IMR-90 (cell line): ENCODE measurements at places on chromosomes 12 and 14. TPM values are rescaled to one million over a fixed set of nuclear protein-coding genes. Genes with fewer than 3 reads are reported as not detected.

DNA sequence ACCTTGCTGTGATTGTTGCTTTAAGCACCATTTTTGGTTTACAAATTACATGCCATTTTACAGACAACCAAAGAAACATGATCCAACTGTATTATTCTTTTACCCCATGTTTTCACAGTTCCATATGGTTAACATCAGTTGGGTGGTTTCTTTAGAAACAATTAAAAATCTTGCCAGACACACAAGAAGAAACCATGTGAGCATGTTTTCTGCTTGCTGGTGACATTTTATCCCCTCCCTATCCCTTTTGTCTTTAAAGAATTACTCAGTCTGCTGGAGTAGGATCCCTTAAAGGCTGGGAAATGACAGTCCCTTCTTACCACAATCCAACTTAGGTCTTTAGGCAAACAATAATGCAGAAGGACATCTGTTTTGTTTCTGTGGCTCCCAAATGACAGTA lies 121.8 kb upstream of the PLXNC1 start:
- no peak for DNase-seq

DNA sequence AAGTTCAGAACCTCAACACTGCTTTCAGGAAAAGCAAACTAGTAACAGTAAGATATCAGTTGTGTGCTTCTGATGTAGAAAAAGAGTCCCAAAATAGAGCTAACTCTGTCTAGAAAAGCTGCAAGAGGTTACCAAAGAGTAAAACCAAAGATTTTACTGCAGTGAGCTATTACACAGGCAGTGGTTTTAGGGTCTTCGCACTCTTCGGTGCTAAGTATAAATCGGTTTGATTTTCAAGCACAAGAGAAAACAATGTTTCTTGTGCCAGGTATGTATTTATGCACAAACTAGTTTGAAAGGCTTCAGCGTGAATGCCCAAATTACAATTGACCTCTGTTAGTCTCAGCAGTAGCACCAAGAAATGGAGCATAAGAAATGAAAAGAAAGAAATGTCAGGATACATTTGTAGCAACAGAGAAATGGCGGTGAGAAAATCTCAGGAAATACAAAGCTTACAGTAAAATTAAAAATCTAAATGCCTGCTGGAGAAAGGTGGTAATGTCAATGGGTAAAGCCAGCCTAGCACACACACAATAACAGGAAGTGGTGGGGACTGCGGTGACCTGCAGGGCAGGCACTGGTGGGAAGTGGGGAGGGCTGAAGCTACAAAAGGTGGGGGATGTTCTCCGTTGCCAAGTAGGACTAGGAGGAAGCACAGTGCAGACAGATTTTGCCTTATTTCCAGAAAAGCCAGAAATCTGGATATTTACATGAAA lies 18.0 kb upstream of the DYRK2 start:
- DNase-seq = no peak

DNA sequence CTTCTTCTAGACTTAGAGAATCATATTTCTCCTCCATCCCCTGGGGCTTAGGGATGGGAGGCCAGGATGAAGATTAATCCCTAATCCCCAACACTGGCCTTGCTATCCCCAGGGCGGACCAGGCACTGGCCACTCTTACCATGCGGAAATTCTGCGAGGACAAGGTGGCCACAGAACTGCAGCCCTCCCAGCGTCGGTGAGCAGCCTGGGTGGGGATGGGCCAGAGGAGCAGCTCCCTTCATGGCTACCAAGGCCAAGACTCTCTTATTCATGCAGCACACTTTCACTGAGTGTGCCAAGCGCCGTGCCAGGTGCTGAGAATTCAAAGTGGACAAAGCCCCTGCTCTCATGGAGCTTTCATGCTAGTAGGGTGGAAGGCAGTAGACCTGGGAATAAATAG lies 7.0 kb downstream of the TNS2 start:
- DNase-seq = no peak

DNA sequence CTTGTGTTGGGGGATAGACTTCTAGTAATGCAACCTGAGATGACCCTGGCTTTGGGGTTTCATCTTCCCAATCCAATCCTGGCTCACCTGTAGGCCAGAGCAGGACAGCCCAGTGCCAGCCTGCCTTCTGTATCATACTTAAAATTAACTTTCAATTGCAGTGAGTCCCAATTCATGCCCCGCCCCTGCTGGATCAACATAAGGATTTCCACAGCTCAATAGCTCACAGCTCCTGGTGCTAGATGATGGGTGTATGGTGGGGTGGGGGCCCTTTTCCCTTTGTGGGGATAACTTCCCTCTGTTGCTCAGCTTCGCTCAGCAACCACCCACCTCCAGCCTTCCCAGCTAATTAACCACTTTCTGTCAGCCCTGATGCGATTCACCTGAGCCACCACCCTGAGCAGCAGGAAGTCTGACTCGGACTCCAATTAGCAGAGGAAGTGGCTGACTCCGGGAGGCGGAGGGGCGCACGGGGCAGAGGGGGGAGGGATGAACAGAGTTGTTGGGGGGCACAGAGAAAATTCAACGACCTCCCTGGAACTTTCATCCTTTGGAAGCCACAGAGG lies 24.3 kb upstream of the CHGA start:
- no peak for DNase-seq

DNA sequence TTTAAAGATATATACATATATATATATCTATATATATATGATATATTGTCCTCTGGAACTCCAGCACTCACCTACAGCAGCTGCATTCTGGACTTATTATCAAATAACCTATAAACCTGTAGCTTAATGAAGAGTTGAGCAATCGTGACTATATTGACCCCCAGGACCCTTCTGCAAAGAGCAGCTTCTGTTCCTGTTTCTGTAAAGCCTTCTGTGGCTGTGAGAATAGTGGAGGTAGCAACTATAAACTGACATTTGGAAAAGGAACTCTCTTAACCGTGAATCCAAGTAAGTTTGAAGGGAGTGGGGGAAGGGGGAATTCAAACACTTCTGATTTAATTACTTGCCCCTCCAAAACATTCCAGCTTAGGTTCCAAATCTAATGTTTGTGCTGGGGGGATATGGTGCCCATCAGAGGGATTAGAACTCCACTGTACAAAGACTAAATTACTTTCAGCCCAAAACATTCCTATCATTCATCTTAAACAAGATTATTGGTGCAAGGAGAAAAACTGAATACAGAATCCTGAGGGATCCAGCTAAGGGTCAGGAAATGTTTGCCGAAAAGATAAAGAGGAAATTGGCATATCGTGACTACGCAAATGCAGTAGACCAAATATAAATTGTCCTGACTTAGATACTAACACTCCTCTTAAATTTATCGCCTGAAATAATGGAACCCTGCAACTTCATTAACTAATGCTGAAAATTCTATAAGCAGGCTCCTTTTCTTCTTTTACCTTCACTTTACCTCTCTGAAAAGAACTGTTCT lies 106.1 kb downstream of the DAD1 start:
- no peak for DNase-seq

- no peak for DNase-seq
These were observed 38.2 kb upstream of the CRADD start for GRCh38 chr12:93638954-93639353.

DNA sequence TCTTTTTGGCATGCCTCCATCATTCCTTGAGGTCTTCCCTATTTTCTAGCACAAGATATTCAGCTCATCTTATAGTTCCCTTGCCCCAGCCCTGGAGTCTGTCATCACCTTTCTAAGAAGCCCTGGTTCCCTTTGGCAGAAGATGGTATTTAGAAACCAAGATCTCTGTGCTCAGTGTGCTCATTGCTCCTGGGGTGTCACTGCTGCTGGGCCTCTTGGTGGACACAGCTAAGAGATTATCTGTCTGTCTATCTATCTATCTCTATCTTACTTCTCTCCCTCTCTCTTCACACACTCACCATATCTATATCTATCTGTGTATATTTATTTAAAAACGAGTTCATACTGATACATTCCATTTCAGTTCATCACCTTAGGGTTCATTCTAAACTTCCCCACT lies 67.2 kb downstream of the DAO start:
- no peak for DNase-seq

GRCh38 chr12:49219417-49220026 lies 30.6 kb upstream of the TUBA1A start:
- DNase-seq = no peak

GRCh38 chr12:26863515-26863914 lies 30.5 kb upstream of the ITPR2 start:
- DNase-seq = peak; percentile 13

DNA sequence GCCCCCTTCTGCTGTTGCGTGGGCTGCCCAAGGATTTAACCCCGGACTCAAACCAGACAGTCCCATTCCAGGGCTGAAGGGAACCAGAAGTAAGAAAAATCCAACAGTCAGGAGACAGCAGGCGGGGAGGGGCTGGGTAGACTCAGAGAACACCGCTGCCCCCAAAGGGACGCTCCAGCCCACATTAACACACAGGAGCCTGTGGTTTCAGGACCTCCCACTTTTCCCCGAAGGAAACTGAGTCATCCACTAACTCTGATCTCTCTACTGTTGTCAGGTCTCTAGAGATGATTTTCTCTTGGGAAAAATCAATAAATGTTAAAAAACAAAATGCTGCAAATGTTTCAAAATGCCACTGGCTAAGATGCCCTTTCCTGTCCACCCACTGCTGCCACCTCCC lies 41.6 kb downstream of the FBXO21 start:
- DNase-seq = no peak

GRCh38 chr12:46184798-46185595 lies 83.8 kb downstream of the SLC38A1 start:
- DNase-seq = no peak

DNA sequence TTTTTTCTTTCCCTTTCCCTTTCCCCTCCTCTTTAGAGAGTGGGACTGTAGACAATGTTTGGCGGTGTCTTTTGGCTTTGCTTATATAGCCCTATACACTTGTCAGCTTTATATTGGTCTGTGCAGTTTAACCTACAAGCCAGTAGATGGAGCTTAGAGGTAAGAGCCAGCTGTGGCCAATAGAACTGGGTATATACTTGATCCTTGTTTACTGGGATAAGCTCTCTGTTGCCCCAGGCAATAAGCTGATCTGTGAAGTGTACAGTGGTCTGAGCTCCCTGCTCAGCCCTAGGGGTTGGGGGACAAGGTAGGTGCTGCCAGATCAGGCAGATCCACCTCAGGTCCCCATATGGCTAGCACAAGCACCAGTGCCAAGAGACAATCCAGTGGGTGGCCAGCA lies 434.1 kb downstream of the NOVA1 start:
- peak; percentile 20 for DNase-seq

- no peak for DNase-seq
These were observed 4.8 kb downstream of the SLC41A2 start for GRCh38 chr12:104953323-104953722.

GRCh38 chr14:97293659-97294058 lies 496.5 kb downstream of the VRK1 start:
- no peak for DNase-seq

- no peak for DNase-seq
These were observed 1.5 kb downstream of the TCP11L2 start for GRCh38 chr12:106304001-106304421.

DNA sequence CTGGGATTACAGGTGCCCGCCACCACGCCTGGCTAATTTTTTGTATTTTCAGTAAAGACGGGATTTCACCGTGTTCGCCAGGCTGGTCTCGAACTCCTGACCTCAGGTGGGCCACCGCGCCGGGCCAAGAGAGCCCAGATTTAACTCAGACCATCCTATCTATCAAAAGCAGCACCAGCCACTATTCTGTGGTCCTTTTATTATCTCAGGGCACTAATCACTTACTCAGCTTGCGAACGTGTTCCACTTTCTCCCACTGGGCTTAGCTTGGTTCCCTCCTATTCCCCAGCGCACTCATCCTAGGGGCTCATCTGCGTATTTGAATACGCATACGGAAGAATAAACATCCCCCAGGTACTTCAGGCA lies 16.2 kb upstream of the AACS start:
- DNase-seq = no peak

DNA sequence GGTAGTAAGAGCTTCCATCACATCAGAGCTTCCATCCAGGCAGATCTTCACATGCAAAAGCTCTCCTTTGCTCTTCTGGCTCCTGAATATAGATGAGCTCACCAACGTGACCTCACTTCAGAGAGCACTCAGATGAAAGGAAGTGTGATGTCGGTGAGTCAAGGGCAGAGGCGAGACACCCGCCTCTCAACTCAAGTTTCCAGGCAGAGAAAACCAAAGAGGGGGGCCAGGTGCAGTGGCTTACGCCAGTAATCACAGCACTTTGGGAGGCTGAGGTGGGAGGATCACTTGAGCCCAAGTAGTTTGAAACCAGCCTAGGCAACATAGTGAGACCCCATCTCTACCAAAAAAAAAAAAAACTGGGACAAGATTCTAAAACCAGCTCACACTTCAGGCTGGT lies 126.9 kb downstream of the DUSP6 start:
- peak; percentile 78 for DNase-seq

DNA sequence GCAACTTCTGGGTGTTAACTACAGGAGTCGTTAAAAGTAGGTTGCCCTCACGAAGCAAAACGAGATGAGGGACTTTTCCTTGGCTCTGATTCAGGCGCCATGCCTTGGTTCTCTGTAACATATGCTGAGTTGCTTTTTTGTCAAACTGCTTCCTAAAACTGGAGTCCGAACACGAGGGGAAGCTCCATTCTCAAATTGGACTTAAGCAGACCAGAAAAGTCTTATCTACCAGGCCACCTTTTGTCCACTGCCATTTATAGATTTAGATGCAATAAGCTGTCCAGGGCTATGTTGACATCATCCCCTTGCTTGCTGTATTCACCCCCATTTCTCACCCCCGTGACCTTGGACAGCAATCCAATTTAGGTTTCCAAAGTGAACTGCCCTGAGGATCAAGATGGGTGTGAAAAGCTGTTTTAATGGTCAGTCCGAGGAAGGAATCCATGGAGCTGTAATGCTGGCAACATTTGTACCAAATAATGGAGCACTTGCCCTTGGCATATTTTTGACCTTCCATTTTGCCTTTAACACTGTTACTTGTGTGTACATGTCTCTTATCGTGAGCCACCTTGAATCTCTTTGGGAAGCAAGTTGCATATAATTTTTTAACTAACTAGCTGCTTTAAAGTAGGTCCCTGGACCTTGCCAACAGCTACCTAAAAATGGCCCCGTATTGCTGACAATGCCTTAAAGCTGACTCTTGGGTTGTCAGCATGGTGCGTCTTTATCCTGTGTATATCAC lies 298.1 kb downstream of the EGLN3 start:
- DNase-seq = no peak

GRCh38 chr12:12745576-12746211 lies 28.5 kb downstream of the CDKN1B start:
- no peak for DNase-seq

- DNase-seq = no peak
These were observed 38.8 kb downstream of the SLC15A5 start for GRCh38 chr12:16238661-16239060.

The CLEC2A gene
- not detected in 2 replicates for total RNA-seq

The ERP27 gene
- not detected in 2 replicates for total RNA-seq

The TAS2R10 gene
- total RNA-seq = 0.36 and 1.1 TPM in 2 replicates

The DHH gene
- under 0.01 TPM in 2 replicates for total RNA-seq

The PRDM4 gene
- total RNA-seq = 26.1 and 26.7 TPM in 2 replicates

The HEATR5A gene
- total RNA-seq = 46.4 and 48.9 TPM in 2 replicates

The REM2 gene
- under 0.01 TPM in 2 replicates for total RNA-seq

The NDRG2 gene
- 0.36 and 0.56 TPM in 2 replicates for total RNA-seq

The VASH1 gene
- 1.9 and 2.0 TPM in 2 replicates for total RNA-seq

The OAS2 gene
- under 0.01 TPM in 1 of 2 replicates, not detected in the other for total RNA-seq

The PRKD1 gene
- total RNA-seq = 12.8 and 12.9 TPM in 2 replicates

The KIF26A gene
- total RNA-seq = not detected in 2 replicates

The DACT1 gene
- 8.1 and 9.7 TPM in 2 replicates for total RNA-seq

The ANKRD33 gene
- total RNA-seq = under 0.01 TPM in 1 of 2 replicates, not detected in the other
